ENCODE measurements at places on chromosomes 4 and X.

DNA sequence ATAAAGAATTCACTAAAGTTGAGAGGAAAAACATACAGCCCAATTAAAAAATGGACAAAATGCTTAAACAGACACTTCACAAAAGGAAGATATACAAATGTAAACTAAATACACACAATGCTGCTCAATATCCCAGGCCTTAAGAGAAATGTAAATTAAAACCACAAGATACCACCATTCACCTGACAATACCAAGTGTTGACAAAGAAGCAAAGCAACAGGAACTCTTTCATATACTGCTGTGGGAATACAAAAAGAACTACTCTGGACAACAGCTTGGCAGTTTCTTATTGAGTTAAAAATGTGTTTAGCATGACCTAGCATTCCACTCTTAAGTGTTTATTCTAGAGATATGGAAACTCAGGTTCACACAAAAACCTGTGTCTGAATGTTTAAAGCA, 71.3 kb downstream of the ABCB7 start:
- DNase-seq, result no peak

DNA sequence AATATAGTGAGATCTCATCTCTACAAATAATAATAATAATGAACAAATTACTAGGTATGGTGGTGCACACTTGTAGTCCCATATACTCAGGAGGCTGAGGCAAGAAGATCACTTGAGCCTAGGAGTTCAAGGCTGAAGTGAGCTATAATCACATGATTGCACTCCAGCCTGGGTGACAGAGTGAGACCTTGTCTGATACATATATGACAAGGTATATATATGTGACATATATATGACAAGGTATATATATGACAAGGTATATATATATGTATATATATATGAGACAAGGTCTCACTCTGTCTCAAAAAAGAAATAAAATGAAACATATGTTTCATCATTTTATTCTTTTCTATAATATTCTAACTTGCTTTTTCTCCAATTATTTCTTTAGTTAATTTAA, 278.1 kb upstream of the TET2 start:
- DNase-seq, result no peak

- DNase-seq, result no peak
These were observed 121.5 kb downstream of the DCTD start for GRCh38 chr4:182795446-182796238.

DNA sequence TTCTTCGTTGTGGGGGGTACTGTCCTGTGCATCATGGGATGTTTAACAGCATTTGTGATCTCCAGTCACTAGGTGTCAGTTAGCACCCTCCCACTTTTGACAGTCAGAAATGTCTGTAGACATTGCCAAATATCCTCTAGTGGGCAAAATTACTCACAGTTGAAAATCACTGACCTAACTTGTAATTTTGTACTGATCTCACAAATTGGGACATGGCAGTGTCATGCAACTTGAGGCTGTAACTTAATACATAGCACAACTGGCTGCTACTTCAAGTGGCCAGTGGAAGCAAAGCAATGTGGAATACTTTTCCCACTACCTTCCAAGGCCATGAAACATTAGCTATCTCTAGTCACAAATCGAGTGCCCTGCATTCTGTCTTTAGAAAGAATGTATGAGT, 23.2 kb upstream of the TSPAN7 start:
- DNase-seq, result no peak

GRCh38 chr4:127491571-127491970, 141.2 kb upstream of the INTU start:
- no peak for DNase-seq

- no peak for DNase-seq
These were observed 46.1 kb downstream of the CNOT6L start for GRCh38 chr4:77773101-77773500.

DNA sequence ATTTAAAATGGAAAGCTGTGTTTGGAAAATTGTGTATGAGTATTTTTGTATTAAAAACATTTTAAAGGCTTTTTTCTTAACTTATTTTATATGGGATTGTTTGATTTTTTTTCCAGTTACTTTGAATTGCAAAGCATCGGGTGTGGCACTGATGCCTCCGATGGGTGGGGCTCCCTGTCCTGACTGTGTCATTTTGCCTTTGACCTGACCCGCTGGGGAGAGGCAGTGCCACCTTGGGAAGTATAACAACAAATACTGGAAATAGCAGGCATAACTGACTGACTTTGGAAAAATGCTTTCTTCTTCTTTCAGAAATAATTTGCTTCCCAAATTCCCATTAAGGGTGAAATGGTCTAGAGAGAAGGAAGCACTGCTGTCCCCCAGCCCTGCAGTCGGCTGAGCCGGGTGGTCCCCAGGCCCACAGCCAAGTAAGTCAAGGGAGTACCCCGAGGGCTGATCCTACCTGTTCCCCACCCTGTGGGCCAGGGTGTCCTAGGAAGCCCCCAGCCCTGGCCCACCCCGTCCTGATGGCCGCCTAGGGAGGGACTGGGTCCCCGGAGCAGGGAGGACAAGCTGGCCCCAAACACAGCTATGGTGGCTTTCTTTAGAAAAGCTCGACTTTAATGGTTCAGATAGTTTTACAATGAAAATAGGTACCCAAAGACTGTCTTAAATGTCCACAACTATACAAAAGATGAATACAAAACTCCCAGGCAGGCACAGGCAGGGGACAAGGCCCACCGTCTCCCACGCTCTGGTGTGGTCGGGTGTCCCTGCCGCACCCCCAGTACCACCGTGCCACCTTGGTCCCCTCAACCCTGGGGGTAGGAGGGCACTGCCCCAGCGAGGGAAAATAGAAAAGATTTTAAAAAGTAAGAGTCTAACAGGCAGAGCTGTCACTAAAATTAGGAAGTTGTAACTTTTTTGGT, 26.4 kb downstream of the NELFA start:
- no peak for DNase-seq

DNA sequence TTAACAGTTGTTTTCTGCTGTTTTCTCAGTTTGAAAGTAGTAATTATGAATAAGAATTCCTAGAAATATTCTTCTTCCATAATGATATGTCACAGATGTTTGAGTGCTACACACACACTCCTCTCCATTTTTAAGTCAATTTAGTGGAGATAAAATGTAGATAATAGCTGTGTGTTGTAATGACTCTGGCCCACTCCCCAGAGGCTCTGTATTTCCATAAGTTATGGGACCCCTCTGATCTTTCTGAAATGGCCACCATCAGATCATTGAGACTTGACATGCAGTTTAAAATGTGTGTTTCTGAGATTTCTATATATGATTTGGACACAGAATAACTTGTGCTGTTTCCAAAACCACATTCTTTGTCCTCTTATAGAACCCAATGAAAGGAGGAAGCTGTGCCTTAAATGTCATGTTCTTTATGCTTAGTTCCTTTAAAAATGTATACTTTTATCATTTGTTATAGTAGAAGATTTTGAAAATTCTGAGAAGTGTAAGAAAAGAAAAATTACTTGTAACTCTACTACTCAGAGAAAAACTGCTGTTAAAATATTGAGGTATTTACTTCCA, 46.4 kb downstream of the GAB1 start:
- peak; percentile 38 for DNase-seq

GRCh38 chr4:140281828-140282552, 91.5 kb upstream of the SCOC start:
- DNase-seq, result no peak

DNA sequence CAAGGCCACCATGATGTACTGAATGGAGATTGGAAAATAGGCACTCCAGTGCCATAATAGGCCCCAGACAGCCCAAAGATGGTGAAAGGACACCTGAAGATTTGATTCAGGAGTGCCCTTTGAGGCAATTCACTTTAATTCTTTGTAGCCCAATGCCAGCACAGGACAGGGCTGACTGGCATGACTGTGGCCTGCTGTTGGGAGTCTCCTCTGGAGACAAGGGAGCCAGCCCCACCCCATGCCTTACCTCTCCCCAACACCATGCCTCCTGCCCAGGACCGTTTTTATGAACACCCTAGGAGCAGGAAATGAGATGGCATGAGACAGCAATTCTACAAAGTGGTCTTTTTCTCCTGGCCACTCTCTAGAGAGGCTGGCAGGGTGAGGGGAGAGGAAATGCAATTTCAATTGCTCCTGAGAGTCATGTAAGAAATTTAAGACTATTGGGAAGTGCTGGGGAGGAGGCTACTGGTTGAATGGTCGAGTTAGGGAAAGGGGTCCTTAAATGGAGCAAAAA, 94.2 kb upstream of the MAMLD1 start:
- no peak for DNase-seq

GRCh38 chr4:16580514-16580913, 317.9 kb downstream of the LDB2 start:
- no peak for DNase-seq

GRCh38 chrX:139881130-139881529, 51.7 kb downstream of the ATP11C start:
- DNase-seq, result no peak

GRCh38 chr4:52687696-52688095, 28.6 kb upstream of the USP46 start:
- no peak for DNase-seq

- no peak for DNase-seq
These were observed 877.3 kb upstream of the INTU start for GRCh38 chr4:126755506-126755905.

DNA sequence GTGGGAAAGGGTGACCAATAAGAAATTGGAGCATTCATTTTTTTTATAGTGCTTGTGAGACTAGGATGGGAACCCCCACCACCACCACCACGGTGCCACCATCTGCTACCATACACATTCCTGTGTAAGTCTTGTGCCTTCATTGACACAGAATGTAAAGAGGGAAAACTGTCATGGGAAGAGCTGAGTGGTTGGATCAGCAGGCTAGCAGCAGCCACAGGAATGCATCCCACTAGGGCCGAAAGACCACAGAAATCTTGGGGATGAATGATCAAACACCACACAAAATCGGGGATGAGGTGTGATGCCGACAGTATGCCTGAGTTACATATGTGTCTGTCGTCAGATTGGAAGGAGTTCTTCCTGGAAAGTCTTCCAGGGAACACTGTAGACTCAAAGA, 69.2 kb downstream of the SRPX start:
- DNase-seq, result no peak

DNA sequence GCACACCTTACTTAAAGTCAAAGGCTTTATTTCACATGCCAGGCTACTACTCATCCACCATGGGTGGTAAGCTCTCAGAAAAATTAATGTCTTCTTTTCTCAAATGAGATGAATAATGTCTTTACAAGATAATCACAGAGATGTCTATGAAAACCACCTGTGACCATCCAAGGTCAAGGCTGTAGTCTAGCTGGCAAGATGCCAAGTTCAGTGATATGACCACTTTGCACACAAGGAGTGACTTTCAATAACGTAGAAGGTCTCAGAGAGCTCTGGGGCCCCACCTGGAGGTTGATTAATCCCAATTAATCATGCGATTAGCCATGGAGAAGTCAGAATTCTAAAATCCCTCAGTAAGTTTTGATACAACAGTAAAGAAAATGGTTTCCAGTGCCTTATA, 20.5 kb downstream of the ANOS1 start:
- DNase-seq, result peak; percentile 0

GRCh38 chrX:135416546-135416945, 5.2 kb upstream of the SMIM10L2A start:
- DNase-seq, result no peak

DNA sequence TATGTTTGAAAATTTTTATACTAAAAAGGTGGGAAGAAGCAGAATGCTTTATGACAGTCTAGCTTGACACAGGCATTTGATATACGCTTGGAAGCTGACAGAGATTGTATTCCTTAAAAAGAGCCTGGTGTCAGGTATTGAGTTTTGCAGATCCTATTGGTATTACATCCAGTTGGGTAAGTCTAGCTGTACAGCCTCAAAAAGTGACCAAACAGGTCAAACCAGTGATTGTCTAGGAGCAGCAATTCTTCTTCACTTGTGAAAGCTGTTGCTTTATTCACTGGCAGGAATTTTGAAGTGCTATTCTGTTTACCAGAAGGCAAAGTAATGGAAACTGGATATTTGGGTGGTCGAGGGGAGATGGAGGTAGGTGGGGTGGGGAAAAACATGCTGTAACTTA, 77.5 kb downstream of the UCHL1 start:
- no peak for DNase-seq

GRCh38 chrX:103002576-103002975, 61.4 kb downstream of the BEX1 start:
- no peak for DNase-seq

- no peak for DNase-seq
These were observed 7.1 kb upstream of the RGS12 start for GRCh38 chr4:3285558-3286334.

DNA sequence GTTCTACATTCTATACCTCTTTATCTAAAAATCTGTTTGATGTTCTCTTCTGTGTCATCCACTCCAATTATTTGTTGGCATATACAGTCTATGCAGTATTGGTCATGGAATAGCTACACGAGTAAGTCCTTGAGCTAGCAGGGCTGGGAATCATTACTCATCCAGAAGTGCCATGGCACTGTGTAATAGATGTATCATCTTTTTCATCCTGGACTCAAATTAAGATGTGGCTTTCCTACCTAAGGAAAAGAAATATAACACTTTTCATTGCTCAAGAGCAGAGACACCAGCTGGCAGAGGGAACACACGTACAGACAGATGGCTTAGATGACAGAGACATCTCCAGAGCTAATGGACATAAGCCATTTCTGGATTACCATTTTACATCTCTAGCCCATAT, 159.8 kb downstream of the FAM13A start:
- no peak for DNase-seq

DNA sequence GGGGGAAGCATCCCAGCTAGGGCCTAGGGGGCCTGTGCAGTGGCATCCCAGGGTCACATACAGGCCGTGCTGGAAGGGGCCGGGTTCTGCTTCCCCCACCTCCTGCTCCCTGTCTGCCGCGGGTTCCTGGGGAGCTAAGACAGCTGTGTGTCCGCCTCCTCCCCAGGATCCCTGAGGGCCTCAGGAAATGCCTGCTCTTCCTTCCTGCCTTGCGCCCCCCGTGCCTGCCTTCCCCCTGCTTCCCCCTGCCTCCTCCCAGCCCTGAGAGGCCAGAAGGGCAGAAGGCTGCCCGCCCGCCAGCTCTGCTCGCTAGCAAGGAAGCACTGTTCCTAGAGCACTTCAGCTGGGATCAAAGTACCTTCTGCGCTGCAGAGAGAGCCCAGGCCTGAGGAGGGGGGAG, 2.9 kb upstream of the BGN start:
- no peak for DNase-seq

GRCh38 chr4:170674176-170674575, 584.4 kb upstream of the AADAT start:
- DNase-seq, result no peak

GRCh38 chr4:78213218-78213617, 156.1 kb downstream of the FRAS1 start:
- DNase-seq, result no peak

- no peak for DNase-seq
These were observed 18.3 kb downstream of the AMER1 start for GRCh38 chrX:64186974-64187761.

DNA sequence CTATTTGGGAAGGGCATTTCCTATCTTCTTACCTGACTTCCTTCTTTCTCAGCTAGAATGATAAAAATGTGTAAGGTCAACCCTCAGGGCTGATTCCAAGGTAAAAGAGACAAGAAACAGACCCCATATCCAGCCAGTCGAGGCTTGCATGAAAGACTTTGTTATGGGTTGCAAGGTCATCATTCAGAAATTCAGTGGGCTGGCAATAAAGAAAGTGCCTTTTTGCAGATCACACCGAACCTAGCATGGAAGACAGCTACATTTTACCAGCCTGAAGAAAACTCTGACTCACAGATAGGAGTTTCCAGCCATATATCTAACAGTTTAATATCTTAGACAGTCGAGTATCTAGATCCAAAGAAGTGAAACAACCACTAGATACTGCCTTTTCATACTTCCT, 87.4 kb downstream of the PDGFC start:
- no peak for DNase-seq
